ENCODE measurements at places on chromosomes 6 and 20. TPM values are rescaled to one million over a fixed set of nuclear protein-coding genes. Genes with fewer than 3 reads are reported as not detected.

DNA sequence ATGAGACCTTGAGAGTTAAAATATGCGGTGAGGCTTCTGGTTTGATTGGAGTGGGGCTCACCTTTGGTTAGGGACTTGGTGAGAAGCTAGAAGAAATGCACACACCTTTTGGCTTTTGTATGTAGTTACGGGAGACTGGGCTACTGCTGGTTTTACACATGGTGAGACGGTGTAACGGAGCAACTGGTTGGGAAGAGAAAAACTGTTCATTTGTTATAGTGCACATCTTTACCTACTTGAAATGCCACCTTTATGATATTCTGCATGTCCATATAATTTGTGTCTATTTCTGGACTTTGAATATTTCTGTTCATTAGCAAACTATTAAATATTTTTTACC is 31.6 kb downstream of the TIAM2 start:
- DNase-seq = no peak

DNA sequence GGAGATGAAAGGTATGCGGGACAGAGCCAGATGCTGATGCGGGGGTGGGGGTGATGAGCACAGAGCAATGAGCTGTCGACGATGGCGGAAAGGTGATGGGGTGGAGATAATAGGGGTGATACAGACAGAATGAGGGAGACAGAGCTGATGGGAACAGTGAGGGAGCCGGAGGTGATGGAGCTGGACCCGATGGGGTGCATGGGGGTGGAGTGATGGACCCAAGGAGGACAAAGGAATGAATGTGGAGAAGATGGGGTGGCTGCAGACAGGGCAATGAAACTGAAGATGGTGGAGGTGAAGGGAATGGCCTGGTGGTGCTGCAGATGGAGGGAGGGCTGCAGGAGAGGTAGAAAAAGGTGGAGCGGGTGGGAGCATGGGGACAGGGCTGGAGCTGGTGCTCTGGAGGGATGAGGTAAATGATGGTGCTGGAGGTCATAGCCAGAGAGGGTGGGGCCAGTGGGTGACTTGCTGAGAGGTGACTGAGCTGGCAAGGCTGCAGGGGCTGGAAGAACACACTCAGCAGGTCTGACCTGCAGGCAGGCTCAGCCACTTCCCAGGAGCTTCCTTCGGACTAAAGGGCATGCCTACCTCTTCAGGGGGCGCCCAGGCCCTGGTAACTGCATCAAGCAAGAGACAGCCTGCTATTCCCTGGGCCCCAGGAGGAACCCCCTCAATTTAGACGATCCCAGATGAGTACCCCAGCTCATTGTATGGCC is 6.0 kb upstream of the FOXS1 start:
- DNase-seq = no peak

Gene KIF13A
- polyA plus RNA-seq = 15.4 TPM

Gene TP53TG5
- polyA plus RNA-seq = not detected

DNA sequence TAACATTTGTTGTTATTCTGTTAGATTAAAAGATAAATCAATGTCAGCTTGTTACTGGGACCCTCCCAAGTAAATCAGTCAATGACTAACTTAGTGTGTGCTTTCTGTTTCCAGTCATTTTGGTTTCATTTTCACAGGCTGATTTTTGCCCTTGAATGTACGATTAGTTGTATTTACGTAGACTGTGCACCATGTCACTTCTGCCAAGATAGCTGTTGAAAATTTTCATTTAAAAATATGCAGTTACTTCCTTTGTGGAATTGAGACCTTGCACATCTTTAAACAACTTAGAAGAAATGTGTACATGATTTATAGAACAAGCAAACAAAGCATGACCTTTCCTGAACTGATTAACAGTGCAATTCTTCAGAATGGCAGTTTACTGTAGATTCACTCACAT is 944.8 kb upstream of the CITED2 start:
- DNase-seq = no peak

Measured in CD14-positive monocyte (primary cell).